ENCODE measurements at places on chromosomes 5 and 9. TPM values are rescaled to one million over a fixed set of nuclear protein-coding genes. Genes with fewer than 3 reads are reported as not detected.

The OLFM1 gene
- polyA plus RNA-seq = 36.5 TPM

The SLC23A1 gene
- polyA plus RNA-seq = 13.0 TPM

The STRBP gene
- polyA plus RNA-seq = 23.0 TPM

The PLGRKT gene
- 54.9 TPM for polyA plus RNA-seq

The OR13C4 gene
- polyA plus RNA-seq = not detected

The SNX18 gene
- 4.6 TPM for polyA plus RNA-seq

The FGF1 gene
- 0.65 TPM for polyA plus RNA-seq

GRCh38 chr5:180486636-180487149, 7.5 kb upstream of the CNOT6 start:
- H3K4me1 ChIP-seq = no peaks in the 10 kb centered on the region
- no peak overlapping the region for H3K27ac ChIP-seq
- no peaks in the 10 kb centered on the region for H3K36me3 ChIP-seq
- H3K4me3 ChIP-seq = no peak overlapping the region
- H3K27me3 ChIP-seq = no peaks in the 10 kb centered on the region

DNA sequence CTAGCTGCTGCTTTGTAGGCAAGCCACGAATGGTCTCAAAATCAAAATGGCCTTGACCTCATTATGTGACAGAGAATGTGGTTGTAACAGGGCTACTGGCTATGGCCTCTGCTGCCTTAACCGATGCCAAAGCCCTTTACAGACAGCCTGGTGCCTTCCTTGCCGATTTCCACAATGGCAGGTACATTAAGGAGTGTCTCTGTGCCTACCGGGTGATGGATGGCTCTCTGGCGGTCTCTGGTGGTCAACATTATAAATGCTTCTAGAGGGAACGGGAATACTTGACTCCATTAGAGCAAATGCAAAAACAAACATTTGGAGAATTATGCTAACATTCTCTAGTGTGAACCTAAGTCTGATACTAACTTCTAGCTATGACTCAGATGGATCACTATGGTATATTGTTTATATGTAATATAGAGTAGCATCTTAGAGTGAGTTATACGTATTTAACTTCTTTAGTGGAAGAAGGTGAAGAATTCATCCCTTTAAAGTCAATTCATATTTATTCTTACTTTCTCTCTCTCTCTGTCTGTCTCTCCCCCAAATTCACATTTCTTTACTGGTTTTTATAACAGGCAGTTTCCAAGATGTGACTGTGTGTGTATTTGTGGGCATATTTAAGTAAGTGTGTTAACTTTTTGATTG, 52.5 kb downstream of the RPS23 start:
- H3K36me3 ChIP-seq = no peaks in the 10 kb centered on the region
- H3K27ac ChIP-seq = no peak overlapping the region

- H3K4me1 ChIP-seq = no peaks in the 10 kb centered on the region
- no peaks in the 10 kb centered on the region for H3K27me3 ChIP-seq
- no peak overlapping the region for H3K4me3 ChIP-seq
- no peaks in the 10 kb centered on the region for H3K36me3 ChIP-seq
- DNase-seq = no peak
Measured at GRCh38 chr5:9888501-9888901, 258.4 kb upstream of the TAS2R1 start.

DNA sequence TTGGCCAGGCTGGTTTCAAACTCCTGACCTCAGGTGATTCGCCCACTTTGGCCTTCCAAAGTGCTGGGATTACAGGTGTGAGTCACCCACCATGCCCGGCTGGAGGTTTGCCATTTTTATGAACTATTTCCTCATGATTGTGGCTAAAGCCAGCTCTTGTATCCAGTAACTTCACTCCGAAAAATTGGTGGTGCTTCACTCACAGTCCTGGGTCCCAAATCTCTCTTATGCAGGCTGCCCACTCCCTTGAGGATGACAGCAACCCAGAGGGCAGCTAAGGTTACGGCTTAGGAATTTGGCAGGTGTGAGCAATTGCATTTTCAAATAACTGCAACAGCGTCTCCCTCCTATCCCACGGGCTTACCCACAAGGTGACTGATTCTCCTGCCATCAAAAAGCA, 23.4 kb upstream of the FUBP3 start:
- no peaks in the 10 kb centered on the region for H3K4me1 ChIP-seq
- H3K27ac ChIP-seq = no peak overlapping the region
- H3K4me3 ChIP-seq = no peak overlapping the region
- DNase-seq = no peak

- H3K27me3 ChIP-seq = no peaks in the 10 kb centered on the region
- H3K27ac ChIP-seq = peak overlapping the region; percentile 96
- no peaks in the 10 kb centered on the region for H3K36me3 ChIP-seq
- peak overlapping the region; percentile 81 for H3K4me3 ChIP-seq
- peaks cover 5% of the 10 kb centered on the region for H3K4me1 ChIP-seq
Measured at GRCh38 chr5:72955143-72955767, 586 bp upstream of the FCHO2 start.

- no peak overlapping the region for H3K4me3 ChIP-seq
- H3K27me3 ChIP-seq = no peaks in the 10 kb centered on the region
- no peak for DNase-seq
- no peaks in the 10 kb centered on the region for H3K4me1 ChIP-seq
- no peak overlapping the region for H3K27ac ChIP-seq
Measured at GRCh38 chr5:62077387-62077786, 228.6 kb upstream of the KIF2A start.

GRCh38 chr9:20771729-20772128, 87.7 kb downstream of the FOCAD start:
- H3K4me3 ChIP-seq = no peak overlapping the region
- no peak for DNase-seq
- no peak overlapping the region for H3K27ac ChIP-seq
- no peaks in the 10 kb centered on the region for H3K4me1 ChIP-seq

- peaks cover 9% of the 10 kb centered on the region for H3K36me3 ChIP-seq
- no peaks in the 10 kb centered on the region for H3K27me3 ChIP-seq
- no peak overlapping the region for H3K27ac ChIP-seq
- DNase-seq = no peak
- no peaks in the 10 kb centered on the region for H3K4me1 ChIP-seq
- no peak overlapping the region for H3K4me3 ChIP-seq
Measured at GRCh38 chr5:168552146-168552545, 23.0 kb downstream of the FBLL1 start.

- no peak overlapping the region for H3K4me3 ChIP-seq
- H3K27ac ChIP-seq = peak overlapping the region; percentile 1
- DNase-seq = no peak
- peaks cover 3% of the 10 kb centered on the region for H3K4me1 ChIP-seq
Measured at GRCh38 chr5:139638736-139639618, 9.2 kb upstream of the CXXC5 start.

GRCh38 chr5:147248561-147248960, 13.7 kb downstream of the STK32A start:
- no peaks in the 10 kb centered on the region for H3K36me3 ChIP-seq
- no peaks in the 10 kb centered on the region for H3K4me1 ChIP-seq
- no peak overlapping the region for H3K27ac ChIP-seq
- no peak overlapping the region for H3K4me3 ChIP-seq
- no peaks in the 10 kb centered on the region for H3K27me3 ChIP-seq

- no peaks in the 10 kb centered on the region for H3K4me1 ChIP-seq
- no peak overlapping the region for H3K27ac ChIP-seq
- no peak for DNase-seq
- H3K36me3 ChIP-seq = no peaks in the 10 kb centered on the region
- no peak overlapping the region for H3K4me3 ChIP-seq
- no peaks in the 10 kb centered on the region for H3K27me3 ChIP-seq
Measured at GRCh38 chr5:120512068-120512467, 48.0 kb downstream of the PRR16 start.

- DNase-seq = peak; percentile 73
- no peaks in the 10 kb centered on the region for H3K4me1 ChIP-seq
- H3K4me3 ChIP-seq = no peak overlapping the region
- no peak overlapping the region for H3K27ac ChIP-seq
- H3K27me3 ChIP-seq = no peaks in the 10 kb centered on the region
- H3K36me3 ChIP-seq = no peaks in the 10 kb centered on the region
Measured at GRCh38 chr5:56409331-56410190, 176.4 kb upstream of the ANKRD55 start.

- no peak for DNase-seq
- no peak overlapping the region for H3K27ac ChIP-seq
- H3K36me3 ChIP-seq = no peaks in the 10 kb centered on the region
- no peaks in the 10 kb centered on the region for H3K27me3 ChIP-seq
- H3K4me1 ChIP-seq = no peaks in the 10 kb centered on the region
Measured at GRCh38 chr5:151585970-151586369, 5.2 kb downstream of the FAT2 start.

GRCh38 chr9:135376511-135377265, 102.9 kb upstream of the PPP1R26 start:
- H3K4me1 ChIP-seq = no peaks in the 10 kb centered on the region
- H3K27ac ChIP-seq = no peak overlapping the region
- no peaks in the 10 kb centered on the region for H3K36me3 ChIP-seq
- no peak for DNase-seq
- H3K27me3 ChIP-seq = no peaks in the 10 kb centered on the region
- H3K4me3 ChIP-seq = no peak overlapping the region

DNA sequence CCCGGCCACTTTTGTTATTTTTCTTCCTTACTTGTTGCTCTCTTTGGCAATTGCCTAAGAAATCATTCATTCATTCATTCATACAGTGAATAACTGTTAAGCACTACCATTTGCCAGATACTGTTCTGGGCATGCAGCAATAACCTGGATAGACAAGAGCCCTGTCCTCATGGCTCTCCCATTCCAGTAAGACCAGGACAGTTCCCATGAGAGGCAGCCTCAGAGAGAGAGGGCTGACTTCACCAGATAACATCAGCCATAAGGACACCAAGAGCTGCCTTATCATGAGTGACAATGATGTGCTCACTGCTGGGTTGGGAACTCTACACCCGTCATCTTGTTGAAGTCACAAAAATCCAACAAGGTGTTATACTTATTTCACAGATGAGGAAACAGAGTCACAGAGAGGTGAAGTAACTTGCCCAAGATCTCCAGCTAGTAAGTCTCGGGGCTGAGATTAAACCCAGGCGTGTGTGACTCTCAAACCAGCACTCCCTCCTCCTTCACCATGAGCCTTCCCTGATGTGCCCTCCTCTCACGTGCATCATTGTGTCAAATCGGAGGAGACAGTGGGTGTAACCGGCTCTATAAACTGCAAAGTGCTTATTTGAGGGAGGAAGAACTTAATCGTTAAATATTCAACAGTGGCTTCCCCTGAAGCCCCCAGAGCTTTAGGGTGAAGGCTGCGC, 61.1 kb upstream of the TBC1D2 start:
- H3K27ac ChIP-seq = no peak overlapping the region
- no peaks in the 10 kb centered on the region for H3K36me3 ChIP-seq

DNA sequence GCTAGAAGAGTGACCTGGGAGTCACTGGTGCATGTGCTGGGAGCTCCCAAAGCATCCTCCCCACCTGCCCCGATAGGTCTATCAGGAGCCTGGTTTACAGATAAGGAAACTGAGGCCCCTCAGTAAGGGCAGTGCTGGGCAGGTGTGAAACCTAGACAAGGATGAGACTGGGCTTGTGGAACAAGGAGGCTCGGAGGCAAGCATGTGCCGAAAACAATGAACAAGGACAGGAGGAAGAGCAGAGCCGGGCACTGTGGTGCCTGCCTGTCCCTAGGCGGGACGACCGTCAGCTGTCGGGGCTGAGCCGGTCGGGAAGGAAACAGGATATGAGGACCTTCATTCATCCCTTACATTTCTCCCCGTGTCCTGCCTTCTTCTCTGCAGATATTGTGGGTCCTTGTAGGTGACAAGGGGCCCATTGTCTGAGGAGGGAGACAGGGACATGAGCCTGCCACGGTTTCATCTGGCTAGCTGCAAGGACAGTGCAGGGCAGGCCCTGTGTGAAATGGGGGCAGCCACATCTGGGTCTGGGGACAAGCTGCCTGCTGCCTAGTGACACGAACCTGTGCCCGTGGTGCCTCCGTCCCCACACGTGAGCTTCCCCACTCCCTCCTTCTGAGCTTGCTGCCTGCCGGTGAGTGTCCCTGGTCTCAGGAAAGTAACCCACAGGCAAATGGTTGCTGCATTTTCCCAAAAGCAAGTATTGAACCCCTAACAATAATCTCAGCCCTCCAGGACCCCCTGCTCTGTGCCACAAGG, 18.6 kb downstream of the FGD3 start:
- peak overlapping the region; percentile 97 for H3K27ac ChIP-seq
- peak overlapping the region; percentile 64 for H3K4me3 ChIP-seq
- H3K4me1 ChIP-seq = no peaks in the 10 kb centered on the region
- no peaks in the 10 kb centered on the region for H3K36me3 ChIP-seq

DNA sequence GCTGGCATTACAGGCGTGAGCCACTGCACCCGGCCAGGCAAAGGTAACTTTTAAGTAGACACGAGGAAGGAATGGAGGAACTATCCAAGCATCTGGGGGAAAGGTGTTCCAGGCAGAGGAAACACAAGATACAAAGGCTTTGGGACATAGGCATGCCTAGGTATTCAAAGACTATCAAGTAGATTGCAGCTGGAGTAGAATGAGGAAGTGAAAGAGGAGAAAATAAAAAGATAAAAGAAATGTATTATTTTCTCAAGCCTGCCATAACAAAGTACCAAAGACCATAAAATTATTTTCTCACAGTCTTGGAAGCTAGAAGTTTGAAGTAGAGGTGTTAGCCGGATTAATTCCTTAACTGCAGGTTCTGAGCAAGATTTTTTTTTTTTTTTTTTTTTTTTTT, 39.9 kb upstream of the GRIN3A start:
- DNase-seq = no peak
- H3K27me3 ChIP-seq = no peaks in the 10 kb centered on the region
- H3K4me1 ChIP-seq = no peaks in the 10 kb centered on the region
- no peaks in the 10 kb centered on the region for H3K36me3 ChIP-seq
- no peak overlapping the region for H3K27ac ChIP-seq
- H3K4me3 ChIP-seq = no peak overlapping the region

DNA sequence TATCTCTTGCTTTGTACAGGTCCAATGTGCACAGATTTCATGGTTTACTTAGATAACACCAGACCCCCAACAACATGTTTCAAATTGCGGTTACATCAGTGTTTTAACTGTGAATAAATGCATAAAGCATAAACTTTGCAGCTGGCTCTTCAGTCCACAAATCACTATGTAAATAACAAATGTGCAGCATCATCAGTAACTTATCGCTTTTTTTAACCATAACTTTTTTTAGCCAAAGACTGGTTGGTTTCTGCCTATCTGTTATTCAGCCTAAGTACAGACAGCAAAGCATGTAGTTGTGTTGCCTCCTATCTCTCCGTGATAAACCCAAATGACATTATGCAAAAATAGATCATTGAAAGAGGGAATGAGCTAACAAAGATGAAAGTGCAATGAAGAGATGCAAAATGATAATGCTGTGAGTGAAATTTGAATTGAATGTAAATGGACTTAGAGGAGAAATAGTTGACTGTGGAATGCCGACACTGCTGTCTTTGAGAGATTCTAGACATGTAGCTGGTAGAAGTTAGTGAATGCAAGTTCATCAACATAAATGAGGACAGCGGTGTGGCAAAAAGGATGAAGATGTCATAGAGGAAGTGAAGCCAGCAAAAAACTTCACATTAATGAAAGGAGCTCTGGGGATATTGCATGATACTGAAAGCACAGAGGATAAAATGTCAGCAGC, 108.8 kb downstream of the PDE8B start:
- no peak for DNase-seq
- no peak overlapping the region for H3K27ac ChIP-seq
- H3K27me3 ChIP-seq = no peaks in the 10 kb centered on the region
- no peak overlapping the region for H3K4me3 ChIP-seq
- no peaks in the 10 kb centered on the region for H3K4me1 ChIP-seq
- H3K36me3 ChIP-seq = no peaks in the 10 kb centered on the region

GRCh38 chr5:102715082-102715807, 39.9 kb upstream of the PAM start:
- DNase-seq = no peak
- H3K36me3 ChIP-seq = no peaks in the 10 kb centered on the region
- H3K4me1 ChIP-seq = no peaks in the 10 kb centered on the region
- H3K27ac ChIP-seq = no peak overlapping the region
- no peak overlapping the region for H3K4me3 ChIP-seq

GRCh38 chr5:1331861-1332405, 13.0 kb downstream of the CLPTM1L start:
- peaks cover 16% of the 10 kb centered on the region for H3K36me3 ChIP-seq
- peaks cover 41% of the 10 kb centered on the region for H3K4me1 ChIP-seq
- H3K27ac ChIP-seq = no peak overlapping the region
- DNase-seq = no peak
- no peaks in the 10 kb centered on the region for H3K27me3 ChIP-seq

Measured in small intestine (tissue), 16 donors.